ENCODE measurements at places on chromosomes 16 and 17.

DNA sequence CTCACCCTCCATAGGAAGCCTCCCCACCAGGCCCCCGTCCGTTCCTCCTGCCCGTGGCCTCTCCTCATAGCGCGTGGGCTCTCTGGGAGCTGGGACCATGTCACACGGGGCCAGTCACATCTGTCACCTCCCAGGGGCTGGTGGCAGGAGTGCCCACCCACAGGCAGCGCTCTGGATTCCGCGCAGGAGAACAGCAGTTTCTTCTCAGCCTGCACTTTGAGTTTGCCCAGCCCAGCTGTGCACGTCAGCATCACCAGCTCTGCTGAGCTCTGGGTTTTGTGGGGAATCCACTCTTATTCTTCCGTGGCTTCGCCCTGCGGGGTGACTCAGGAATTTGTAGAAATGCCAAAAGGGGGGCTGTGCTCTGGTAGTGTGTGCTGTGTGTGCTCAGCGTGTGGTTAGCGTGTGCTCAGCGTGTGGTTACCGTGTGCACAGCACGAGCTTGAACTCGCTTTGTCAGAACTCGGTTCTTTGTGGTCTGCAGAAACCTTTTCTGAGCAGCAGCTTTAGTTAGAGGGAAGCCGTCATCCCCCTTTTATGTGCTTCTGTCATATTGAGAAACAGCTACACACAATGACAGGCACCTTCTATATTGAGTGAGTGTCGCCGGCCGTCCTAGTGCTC lies 3.2 kb downstream of the ACSF3 start:
- no peak for DNase-seq

DNA sequence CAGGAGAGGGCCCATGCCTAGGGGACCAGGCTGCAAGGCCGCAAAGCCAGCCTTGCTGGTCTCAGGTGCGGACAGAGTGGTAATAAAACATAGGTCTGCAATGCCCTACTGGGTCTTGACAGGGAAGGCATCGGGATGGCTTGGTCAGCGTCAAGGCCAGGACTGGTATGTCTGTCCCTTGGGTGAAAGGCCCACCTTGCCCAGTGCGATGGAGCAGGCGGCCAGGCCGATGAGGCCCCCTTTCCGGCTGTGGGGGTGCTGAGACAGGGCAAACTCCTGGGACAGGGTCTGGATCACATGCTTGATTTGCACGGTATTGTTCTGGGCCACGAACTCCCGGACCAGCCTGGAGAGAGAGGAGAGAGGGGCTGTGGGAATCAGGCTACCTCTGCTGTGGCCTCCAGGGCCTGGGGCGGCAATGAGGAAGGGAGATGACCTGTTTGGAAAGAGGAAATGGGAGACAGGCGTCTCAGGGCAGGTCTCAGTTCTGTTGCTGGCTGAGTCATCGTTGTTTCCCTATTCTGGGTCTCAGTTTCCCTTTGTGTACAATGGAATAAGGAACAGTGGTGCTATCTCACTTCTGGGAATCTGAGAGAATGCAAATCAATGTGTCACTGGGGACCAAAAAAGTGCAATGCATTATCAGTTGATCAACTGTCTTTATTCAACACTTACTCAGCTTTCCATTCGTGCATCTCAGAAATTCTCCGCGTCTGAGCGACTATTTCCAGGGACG lies 14.8 kb downstream of the VAC14 start:
- DNase-seq, result no peak

GRCh38 chr16:47815655-47816054 lies 340.1 kb downstream of the ABCC12 start:
- no peak for DNase-seq

GRCh38 chr16:2587891-2588565 lies 50.2 kb downstream of the PDPK1 start:
- no peak for DNase-seq

GRCh38 chr17:57811638-57812280 lies 38.1 kb downstream of the MRPS23 start:
- DNase-seq, result no peak

DNA sequence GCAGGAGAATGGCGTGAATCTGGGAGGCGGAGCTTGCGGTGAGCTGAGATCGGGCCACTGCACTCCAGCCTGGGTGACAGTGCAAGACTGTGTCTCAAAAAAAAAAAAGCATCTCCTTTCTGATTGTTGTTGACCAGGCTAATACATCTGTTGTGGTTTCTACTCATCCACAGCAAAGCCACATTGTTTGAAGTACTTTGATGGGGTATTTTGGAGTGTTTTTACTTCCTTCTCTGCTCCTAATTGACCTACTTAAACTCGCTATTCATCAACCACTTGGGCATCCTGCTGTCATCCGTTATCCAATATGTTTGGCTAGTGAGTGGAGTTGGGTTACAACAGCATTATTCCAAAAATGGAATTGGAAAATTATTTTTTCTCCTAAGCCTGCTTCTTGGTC lies 3.5 kb upstream of the CDC27 start:
- DNase-seq, result no peak

- DNase-seq, result no peak
These were observed 3.4 kb upstream of the ACSF3 start for GRCh38 chr16:89090182-89090630.

DNA sequence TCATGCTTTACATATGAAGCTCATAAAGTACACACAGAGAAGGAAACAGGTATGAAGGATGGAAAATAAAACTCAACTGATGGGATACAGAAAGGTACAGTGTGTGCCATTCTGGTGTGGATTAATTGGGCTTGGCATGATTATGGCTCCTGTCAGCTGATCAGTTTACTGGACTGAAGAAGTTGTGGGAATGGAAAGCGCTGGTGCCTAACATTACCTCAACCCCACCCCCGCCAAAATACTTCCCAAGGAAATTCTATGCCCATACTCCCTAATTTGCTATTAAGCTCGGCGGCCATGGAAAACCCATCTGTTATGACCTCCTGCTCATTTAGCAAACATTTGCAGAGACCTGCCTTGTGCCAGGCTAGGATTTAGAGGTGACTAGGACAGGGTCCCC lies 16.6 kb upstream of the PMFBP1 start:
- no peak for DNase-seq

DNA sequence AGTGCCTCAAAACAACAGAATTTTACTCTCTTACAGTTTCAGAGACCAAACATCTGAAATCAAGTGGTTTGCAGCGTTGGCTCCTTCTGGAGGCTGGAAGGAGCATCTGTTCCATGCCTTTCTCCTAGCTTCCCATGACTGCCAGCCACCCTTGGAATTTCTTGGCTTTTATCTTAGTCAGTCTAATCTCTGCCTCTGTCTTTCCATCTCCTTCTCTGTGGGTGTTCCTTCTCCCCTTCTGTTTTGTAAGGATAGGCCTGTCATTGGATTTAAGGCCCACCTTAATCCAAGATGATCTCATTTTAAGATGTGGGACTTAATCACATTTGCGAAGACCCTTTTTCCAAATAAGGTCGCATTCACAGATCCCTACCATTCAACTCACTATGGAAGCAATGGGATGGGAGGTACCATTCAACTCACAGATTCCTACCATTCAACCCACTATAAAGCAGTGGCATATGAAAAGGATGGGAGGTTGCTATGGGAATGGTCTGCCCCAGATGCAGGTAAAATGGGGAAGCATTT lies 321.8 kb downstream of the WWOX start:
- no peak for DNase-seq

DNA sequence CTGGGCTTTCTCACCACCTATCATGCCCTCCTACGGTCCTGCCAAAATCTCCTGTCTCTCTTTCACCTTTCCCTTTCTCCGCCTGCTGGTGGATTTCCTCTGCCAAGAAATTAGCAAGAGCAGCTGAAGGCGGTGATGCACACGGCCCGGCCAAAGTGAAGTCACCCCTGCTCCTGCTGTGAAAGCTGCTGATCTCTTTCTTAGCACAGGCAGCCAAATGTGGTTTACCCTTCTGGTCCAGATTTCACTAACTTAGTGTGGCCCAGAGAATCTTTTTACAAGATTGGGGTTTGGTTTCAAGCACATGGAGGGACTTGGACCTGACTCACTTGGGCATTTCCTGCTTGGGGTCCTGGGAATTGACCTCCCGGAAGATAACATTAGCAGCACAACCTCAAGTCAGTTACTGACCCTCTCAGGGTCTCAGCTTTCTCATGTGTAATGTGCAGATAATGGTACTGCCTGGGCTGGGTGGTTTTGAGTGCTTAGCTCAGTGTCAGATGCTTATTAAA lies 155.7 kb downstream of the SOCS1 start:
- no peak for DNase-seq

- DNase-seq, result no peak
These were observed 51.2 kb downstream of the COPRS start for GRCh38 chr17:31807846-31808245.

DNA sequence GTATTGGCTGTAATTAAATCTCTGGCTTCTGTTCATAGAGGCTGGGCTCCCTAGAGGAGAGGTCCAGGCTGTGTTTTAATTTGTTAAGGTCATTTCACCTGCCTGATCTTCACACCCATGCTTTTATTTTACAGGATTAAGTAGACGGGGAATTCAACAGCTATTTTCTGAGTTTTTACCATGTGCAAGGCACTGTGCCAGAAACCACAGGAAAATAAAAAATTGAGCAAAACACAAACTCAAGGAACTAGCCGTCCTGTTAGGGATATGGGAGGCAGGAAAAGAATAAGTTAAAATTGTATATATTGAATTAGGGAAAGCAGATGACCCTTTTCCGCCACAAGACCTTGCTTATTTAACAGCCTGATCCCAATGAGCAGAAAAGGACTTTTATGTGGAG lies 29.1 kb downstream of the HS3ST3A1 start:
- no peak for DNase-seq

DNA sequence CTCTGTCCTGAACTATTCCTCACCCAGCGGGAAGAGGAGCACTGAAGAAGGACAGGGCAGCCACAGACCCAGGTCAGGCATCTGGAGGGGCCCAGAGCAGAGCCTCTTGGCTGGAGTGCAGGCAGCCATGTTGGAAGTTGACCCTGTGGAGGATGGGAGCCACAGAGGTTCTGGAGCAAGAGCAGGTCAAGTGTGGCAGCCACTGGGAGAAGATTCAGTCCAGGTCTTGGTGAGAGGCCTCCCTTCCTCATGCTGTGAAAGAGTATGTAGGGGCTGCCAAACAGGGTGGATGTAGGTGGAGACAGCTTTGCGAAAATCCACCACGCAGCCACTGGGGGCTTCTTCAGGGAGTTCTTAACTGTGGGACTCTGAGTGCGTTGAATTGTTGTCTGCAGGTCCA lies 590 bp upstream of the CD79B start:
- DNase-seq, result no peak

DNA sequence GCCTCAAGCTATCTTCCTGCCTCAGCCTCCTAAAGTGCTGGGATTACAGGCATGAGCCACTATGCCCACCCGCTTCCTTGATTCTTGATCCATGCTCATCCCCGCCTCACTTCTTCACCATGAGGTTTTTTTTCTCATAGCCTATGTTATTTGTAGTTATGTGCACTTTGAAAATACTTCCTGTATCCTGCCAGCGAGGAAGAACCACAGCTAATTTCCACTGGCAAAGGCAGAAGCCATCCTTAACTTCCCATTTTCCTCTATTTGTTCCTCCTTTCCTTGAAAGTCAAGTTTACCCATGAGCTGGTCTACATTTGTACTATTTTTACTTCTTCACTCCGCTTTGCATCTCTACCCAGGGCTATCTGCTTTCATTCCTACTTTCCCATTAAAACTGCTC lies 189.7 kb upstream of the ZFHX3 start:
- DNase-seq, result no peak

DNA sequence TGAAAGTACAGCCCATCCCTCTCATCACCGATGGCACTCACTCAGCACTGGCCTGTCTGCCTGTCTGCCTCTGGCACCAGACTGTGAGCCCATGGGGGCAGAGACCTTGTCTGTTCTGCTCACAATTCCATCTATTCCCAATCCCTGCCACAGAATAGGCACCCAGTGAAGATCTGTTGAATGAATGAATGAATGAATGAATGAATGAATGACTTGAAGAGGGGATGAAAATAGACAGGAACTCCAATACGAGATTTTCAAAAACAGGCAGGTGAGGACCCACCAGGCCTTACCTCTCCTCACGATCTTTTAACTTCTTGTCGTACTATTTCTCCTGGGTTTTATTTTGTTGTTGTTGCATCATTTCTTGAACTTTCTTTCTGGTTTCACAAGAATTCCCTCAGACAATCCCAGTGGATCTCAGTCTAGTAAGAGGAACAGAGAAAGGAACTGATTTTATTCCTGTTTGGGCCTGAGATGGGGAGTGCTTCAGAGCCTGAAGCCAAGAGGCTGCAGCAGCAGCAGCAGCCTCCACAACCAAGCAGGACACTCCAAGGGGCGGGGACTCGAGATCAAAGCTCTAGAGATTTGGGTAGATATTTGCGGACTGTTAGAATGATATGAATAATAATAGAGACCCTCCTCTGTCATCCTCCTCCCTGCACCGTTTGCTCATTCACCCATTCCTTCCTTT lies 17.7 kb downstream of the KRT9 start:
- DNase-seq, result no peak

- no peak for DNase-seq
These were observed 23.0 kb downstream of the MAP2K6 start for GRCh38 chr17:69437475-69437874.

- no peak for DNase-seq
These were observed 10.8 kb downstream of the CSNK2A2 start for GRCh38 chr16:58187092-58187491.

DNA sequence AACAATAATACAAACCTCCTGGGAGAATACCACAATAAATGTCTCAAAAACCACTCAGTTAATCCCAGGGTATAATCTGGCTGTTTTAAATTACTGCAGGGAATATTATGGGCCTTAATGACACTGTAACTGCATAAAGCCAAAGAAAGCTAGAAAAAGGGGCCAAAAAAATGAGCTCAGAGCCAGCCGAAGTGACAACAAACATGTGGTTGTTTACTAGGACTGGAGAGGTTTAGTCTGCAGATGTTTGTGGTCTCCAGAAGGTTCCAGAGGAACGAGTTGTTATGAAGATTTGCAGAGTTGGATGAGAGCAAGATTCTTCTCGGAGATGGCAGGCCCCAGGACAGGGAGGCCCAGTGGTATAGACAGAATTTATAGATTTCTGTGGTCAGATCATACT lies 97.1 kb upstream of the AKTIP start:
- no peak for DNase-seq

DNA sequence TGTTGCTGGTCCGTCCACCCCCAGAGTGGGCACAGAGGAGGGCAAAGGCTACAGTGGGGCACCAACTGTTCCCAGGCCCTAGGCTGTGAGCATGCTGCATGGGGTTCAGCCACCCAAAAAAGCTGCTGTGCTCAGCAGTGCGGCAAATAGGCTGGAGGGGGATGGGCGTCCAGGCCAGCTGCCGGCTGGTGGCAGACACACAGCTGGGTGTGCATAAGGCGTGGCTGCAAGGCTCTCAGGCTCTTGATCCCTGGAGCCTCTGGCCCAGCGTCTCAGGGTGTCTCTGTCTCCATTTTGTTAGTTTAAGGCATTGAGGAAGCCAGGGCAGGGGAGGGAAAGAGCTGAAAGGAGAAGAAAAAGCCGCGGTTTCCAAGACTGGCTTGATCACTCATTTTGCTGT lies 8.8 kb downstream of the RPL19 start:
- no peak for DNase-seq

- DNase-seq, result no peak
These were observed 31.6 kb downstream of the AATF start for GRCh38 chr17:36980280-36980761.

Data from esophagus squamous epithelium (tissue), 5 donors.